ENCODE measurements at places on chromosomes 7 and 10.

- no peak for DNase-seq
Observed at GRCh38 chr10:6788231-6788630, 208.2 kb upstream of the PRKCQ start.

GRCh38 chr7:39609113-39609934 is 14.0 kb upstream of the RALA start:
- DNase-seq = peak; percentile 26

- DNase-seq = no peak
Observed at GRCh38 chr10:75776738-75777504, 345.5 kb downstream of the LRMDA start.

GRCh38 chr7:92835261-92835850 is 1.0 kb downstream of the CDK6 start:
- DNase-seq = peak; percentile 65

DNA sequence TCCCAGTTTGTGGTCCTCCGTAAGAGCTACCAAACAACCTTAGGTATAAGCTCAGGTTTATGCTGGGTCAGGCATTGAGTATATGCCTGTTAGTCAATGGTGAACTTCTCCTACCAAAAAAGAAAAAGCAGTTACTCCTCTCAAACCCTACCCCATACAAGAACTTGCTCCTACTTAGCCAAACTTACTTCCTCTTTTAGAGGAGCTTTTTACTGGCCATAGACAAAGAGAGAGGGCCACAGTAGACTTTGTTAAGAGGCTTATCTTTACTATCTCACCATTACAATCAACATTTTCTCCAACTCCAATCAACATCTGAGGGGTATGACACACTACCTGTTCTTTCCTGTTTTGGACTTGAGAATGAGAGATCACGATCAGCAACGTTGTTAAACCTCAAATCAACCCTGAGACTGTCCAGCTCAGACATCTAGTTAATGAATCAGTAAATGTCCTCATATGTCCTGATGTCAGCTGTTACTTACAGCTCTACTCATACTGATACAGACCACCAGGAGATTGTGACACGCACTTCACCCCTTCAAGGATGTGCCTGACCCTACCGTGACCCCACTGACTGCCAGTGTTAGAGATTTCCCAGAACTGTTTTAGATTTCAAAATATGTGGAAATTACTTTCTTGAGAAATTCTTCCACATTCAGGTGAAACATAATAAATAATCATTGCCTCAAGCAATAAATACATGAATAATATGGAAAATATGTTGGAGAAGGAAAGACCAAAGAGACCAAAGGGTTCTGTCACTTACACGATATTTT is 18.4 kb upstream of the CCDC71L start:
- no peak for DNase-seq

DNA sequence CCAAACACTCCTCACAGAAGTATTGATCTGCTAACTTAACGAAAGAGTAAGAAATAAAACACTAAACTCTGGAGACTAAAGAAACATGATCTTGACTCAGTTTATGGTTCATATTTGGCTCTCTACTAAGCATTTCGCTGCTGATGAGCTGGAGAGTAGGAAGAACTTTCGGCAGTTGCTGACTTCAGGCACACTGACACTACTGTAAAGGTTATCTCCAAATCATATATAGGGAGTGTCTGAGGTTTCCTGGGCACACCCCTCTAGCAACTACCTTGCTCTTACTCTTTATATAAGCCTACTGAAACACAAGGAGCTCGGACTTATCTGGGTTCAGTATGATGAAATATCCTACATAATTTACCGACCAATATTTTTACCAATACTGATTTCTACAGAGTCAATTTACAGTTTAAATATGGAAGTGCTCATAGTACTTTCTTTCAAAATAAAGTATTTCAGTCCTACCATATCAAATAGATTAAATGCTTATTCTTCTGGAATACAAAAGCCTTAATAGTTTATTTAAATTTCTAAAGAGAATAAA is 39.5 kb downstream of the ERCC6 start:
- no peak for DNase-seq

DNA sequence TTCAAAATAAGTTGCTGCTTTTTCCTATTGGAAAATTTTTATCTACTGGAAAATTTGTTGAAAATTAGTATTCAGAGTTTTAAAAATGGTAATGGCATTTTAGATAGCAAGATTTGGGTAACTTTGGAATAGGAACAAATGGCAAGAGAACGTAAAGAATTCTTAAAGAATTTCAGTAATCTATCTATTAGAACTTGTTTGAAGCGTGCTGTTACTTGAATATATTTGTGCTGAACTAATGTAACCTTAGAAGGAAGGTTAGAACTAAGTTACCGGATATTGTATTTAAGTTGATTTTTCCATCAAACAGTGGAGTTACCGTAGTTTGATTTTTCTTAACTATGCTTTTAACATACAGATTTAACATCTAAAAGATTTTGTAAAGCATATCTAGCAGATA is 25.9 kb downstream of the SEPTIN7 start:
- DNase-seq = no peak

GRCh38 chr7:112959276-112959675 is 127.4 kb downstream of the GPR85 start:
- DNase-seq = no peak

GRCh38 chr7:47400001-47400400 is 181.9 kb downstream of the TNS3 start:
- DNase-seq = no peak

DNA sequence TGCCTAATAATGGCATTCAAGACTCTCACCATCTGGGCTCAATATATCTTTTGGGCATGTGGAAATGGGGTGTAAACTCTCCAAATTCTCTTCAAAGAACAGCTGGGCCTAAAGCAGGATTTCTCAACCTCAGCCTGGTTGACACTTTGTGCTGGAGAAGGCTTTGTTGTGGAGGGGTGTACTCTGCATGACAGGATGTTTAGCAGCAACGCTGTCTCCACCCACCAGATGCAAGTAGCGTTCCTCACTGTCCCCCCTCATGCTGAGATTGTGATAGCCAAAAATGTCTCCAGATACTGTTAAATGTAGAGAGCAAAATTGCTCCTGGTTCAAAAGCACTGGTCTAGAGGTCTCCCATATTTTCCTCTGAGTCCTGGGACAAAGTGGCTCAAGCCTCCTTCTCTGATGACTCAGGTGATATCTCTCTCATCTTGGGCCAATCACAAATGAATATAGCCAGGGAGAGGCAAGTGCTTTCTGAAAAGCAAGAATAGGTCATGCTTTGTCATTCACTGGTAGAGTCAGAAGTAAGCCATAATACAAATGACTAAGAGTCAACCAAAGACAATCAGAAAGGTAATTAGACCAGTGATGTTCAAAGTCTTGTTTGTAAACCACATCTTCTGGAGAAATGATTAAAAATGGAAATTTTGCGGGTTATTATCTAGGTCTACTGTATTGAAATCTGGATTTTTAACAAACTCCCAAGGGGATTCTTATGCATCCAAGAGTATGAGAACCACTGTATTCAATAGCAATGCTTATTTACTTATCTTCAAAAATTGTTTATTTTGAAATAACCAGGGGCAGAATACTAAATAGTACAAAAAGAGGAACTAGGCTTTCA is 330.8 kb downstream of the PTEN start:
- no peak for DNase-seq

- no peak for DNase-seq
Observed at GRCh38 chr7:128197989-128198580, 43.0 kb upstream of the LEP start.

GRCh38 chr10:14684354-14684753 is 90.3 kb downstream of the FAM107B start:
- DNase-seq = no peak

DNA sequence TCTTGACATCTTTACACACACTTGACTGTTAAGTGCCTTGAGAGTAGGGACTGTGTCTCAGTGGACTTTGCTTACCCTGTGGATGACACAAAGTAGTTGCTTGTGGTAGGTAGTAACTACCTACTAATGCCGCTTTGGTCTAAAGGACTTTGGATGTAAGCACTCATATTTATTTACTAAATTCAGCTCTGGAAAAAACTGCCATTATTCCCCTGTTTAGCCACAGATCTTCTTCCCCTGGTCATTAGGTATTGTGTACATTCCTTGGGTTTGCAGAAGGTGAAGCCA is 2.8 kb upstream of the VDAC2 start:
- no peak for DNase-seq

DNA sequence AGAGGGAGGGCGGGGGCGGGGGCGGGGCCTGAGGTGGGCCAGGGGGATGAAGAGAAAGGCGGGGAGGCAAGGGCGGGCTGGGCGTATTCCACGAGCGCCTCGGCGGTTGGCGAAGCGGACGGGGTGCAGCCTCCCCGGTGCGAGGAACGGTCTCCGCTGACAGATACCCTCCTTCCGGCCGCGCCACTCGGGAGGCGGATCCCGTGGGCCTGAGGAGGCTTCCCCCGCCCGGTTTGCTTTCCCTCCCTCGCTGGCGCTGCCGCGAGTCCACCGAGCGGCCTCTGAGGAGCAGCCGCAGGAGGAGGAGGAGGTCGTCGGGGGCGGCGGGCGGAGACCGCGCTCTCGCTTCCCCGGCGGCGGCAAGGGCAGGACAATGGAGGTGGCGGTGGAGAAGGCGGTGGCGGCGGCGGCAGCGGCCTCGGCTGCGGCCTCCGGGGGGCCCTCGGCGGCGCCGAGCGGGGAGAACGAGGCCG is at the start of gene TRIM24:
TRIM24 (plus strand) TSS at position 84 of the 473 bp plus-strand sequence; CDS start at position 374, 290 bp downstream.
- peak; percentile 82 for DNase-seq

DNA sequence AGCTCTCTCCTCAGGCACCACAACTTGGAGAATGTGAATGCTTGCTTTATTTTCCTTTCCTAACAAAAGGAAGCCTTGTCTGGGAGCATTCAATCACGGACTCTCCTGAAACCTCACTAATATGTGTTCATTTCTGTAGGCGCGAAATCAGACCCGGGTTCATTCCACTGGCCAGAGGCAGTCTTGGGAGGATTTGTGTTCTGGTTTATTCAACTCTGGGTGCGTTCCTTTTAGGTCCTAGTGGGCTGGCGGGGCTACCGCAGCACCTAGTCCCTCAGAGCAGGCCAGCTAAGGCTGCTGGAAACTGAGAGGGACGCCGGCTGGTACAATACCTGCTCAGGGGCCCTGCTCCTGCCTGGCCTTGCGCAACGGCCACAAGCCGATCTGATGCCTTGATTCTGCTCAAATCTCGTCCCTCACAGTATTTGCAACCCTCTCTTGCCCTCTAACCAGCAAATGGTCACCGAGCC is 7.5 kb downstream of the HOXA4 start:
- no peak for DNase-seq

GRCh38 chr10:77944519-77944918 is 18.0 kb upstream of the DLG5 start:
- no peak for DNase-seq

DNA sequence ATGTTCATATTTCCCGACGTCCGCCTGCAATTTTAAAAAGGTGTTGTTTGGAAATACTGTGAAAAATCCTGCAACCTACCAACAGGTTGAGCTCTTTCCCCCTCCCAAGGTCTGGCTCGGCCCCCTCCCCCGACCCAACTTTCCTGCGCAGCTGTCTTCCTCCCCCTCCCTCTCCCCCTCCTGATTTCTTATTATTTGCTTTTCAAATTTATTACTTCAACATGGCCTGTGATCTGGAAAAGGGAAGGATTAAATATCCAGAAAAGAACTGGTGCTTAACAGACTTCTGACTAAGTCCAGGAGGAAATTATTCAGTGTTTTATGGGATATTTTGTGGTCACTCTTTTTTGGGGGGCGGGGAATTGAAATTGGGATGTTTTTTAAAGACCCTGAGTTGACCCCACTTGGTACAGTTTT is 2.4 kb downstream of the ARID5B start:
- DNase-seq = no peak

GRCh38 chr7:87231711-87232110 is 12.2 kb upstream of the TMEM243 start:
- DNase-seq = no peak

- no peak for DNase-seq
Observed at GRCh38 chr7:92720604-92721350, 115.6 kb downstream of the CDK6 start.

- DNase-seq = no peak
Observed at GRCh38 chr7:113394856-113395255, 276.5 kb upstream of the SMIM30 start.

DNA sequence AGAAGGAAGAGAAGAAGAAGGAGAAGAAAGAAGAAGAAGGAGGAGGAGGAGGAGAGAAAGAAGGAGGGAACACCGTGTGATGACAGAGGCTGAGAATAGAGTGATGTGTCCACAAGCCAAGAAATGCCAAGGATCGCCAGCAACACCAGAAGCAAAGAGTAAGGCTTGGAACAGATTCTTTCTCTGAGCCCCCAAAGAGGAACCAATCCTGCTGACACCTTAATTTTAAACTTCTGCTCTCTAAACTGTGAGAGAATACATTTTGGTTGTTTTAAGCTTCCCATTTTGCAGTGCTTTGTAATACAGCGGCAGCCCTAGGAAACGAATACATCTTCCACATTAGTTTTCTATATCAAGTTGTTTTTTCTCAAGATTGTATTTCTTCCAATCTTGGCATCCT is 13.9 kb upstream of the WNT8B start:
- DNase-seq = no peak

DNA sequence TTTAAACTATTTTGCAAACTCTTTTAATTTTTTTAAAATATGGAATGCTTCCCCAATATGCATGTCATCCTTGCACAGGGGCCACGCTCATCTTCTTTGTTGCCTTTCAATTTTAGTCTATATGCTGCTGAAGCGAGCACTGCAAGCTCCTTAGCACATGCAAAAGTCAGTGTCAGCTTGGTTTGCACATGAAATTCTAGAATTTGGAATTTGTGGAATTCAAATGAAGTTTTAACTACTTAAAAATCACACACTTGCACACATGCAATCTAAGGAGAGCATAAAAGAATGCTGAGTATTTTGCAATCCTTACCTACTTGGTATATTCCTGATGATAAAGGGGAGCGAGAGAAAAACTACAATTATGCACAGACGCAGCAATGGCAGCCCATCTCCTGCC is 78.3 kb upstream of the ATP6V0A4 start:
- no peak for DNase-seq

- DNase-seq = no peak
Observed at GRCh38 chr7:137306748-137307147, 36.8 kb downstream of the PTN start.

- no peak for DNase-seq
Observed at GRCh38 chr7:142910481-142910880, 23.1 kb downstream of the TRPV5 start.

GRCh38 chr10:75648854-75649253 is 217.4 kb downstream of the LRMDA start:
- no peak for DNase-seq

DNA sequence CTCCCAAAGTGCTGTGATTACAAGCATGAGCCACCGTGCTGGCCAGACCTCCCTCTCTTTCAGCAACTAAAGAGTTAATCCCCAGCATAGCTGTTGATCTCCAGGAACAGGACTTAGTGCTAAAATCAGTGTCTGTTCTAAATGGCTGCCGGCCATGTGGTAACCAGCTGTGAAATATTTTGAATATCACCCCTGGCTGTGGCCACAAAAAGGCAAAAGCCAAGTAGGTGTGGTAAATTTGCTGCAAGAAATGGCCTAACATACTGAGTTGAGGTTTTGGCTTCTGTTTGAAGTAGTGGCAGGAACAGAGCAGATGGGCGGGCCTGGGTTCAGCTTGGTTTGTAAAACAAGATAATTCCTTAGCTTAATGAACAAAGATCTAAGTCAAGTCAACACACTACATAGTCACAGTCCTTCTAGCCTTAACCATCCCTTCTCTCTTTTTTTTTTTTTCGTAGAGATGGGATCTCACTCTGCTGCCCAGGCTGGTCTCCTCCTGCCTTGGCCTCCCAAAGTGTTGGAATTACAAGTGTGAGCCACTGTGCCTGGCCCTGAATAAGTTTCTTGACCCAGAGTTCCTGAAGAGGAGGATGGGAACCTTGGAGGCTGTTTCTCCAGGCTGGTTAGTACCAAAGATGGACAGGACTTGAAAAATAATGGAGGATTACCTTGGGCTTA is 22.7 kb upstream of the AGFG2 start:
- no peak for DNase-seq

Measured in neural crest cell (in vitro differentiated cells).